ENCODE measurements at places on chromosomes 3 and 15. TPM values are rescaled to one million over a fixed set of nuclear protein-coding genes. Genes with fewer than 3 reads are reported as not detected.

DNA sequence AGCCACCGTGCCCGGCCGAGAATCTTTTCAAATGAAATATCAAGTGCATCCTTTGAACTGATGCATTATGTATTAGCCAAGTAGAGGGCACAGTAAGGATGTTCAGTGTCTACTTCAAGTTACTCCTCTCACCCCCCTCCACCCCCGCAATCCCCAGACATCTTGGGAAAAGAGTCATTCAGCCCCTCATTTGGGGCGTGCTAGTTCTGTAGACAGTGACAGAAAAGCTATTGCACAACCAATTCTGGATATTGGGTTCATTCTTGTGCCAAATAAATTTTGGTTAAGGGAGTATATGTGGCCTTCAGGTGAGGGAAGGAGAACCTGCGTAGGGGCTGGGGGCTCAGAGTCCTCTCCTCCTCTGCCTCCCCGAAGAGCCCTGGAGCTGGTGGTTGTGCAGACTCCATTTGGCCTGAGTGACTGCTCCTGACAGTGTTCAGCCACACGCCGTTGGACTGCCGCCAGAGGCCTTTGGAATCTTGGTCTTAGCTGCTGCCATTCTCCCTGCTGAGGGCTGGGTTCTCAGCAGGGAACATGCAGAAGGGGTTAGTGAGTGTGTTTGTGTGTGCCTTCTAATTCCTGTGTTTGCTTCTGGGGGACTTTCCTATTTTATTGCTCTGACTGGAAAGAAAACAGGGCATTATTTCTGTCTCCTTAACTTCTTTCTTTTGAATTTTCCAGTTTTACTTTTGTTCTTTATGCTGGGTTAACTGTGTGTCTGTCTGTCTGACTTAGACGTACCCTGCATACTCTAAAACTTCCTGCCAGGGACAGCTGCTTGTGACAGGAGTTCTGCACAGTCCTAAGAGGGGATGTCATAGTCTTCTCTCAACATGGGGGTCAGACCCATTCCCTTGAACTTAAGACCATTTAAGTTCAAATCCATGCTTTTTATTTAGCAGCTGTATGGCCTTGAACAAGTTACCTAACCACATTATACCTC lies 21.0 kb downstream of the RARB start:
- no peaks in the 10 kb centered on the region for H3K36me3 ChIP-seq
- no peak overlapping the region for H3K4me3 ChIP-seq
- H3K4me1 ChIP-seq: peaks cover 13% of the 10 kb centered on the region

GRCh38 chr3:191221638-191222037 lies 22.6 kb downstream of the OSTN start:
- H3K4me1 ChIP-seq: no peaks in the 10 kb centered on the region
- no peaks in the 10 kb centered on the region for H3K27me3 ChIP-seq
- H3K36me3 ChIP-seq: no peaks in the 10 kb centered on the region
- no peak overlapping the region for H3K27ac ChIP-seq

DNA sequence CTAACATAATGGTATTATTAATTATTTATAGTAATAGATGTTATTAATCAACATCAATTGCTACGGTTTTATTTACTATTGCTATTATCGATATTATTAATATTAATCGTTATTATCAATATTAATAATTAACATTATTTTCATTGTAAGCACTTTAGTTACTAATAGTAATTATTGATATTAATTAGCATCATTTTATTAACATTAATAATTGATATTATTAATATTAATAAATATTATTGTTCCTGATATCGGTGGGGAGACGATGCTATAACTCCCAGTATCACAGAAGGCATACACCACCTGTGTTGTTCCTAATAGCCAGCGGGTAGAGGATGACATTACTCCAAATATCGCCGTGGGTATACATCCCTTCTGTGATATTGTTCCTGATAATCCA lies 335.5 kb downstream of the MEX3B start:
- H3K4me1 ChIP-seq: no peaks in the 10 kb centered on the region
- H3K27me3 ChIP-seq: no peaks in the 10 kb centered on the region

GRCh38 chr15:68871507-68871906 lies 50.8 kb upstream of the ANP32A start:
- no peak overlapping the region for H3K27ac ChIP-seq
- H3K27me3 ChIP-seq: no peaks in the 10 kb centered on the region
- H3K4me1 ChIP-seq: no peaks in the 10 kb centered on the region

DNA sequence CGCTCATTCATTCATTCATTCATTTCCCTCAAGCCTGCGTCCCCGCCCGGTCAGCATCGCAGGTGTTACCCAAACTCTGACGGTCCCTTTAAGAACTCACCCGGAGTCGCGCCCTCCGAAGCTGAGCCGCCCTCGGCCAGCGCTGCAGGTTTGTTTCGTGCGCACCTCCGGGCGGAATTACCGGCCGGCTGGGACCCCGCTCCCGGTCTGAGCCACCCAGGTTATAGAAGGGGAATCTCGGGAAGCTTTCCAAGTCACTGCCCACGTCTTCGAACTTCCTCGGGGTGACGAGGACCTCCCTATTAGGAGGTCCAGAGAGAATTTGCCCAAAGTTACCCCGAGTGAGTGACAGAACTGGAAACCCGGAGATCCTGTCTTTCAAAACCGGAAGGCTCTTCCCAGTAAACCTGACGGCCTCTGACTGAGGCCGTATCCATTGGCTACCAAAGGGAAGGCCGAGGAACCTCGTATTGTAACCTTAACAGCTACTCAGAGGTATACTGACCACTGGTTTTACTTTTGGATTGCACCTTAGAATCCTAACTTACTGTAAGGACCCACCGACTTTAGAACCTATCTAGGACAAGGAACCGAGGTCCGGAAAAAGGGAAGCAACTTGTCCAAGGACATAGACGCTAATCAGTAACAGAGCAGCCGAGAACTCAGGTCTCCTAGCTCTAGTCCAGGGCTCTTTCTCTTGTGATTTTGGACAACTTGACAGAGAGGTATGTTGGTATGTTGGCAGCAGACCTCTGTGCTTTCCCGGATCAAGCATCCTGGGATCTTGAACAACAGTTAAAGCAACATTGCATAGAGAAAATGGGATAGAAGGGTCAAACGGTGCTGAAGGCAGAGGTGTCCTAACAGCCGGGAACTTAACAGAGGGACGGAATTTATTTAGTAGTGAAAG lies 788 bp upstream of the DLG1 start:
- H3K4me3 ChIP-seq: peak overlapping the region; percentile 88
- no peaks in the 10 kb centered on the region for H3K4me1 ChIP-seq

DNA sequence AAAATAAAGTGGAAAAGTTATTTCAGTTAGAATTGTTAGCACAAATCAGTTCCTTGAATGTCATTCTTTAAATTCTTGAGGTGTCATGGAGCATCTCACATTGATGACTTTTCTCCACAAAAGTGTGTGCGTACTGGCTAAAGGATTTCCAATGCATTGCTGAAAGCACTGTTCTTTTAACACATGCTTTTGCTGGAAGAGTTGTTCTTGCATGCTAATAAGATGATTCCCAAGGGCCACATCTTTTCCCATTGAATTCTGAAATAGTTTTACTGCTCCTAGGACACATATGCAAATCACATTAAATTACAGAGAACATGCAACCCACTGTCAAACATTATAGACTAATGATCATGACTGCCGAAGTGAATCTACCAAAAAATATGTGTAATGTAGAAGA lies 516.3 kb upstream of the CADM2 start:
- no peak overlapping the region for H3K27ac ChIP-seq
- H3K4me3 ChIP-seq: no peak overlapping the region
- H3K27me3 ChIP-seq: no peaks in the 10 kb centered on the region
- no peaks in the 10 kb centered on the region for H3K36me3 ChIP-seq
- H3K4me1 ChIP-seq: no peaks in the 10 kb centered on the region

- no peaks in the 10 kb centered on the region for H3K27me3 ChIP-seq
Observed at GRCh38 chr3:115469649-115470048, 153.7 kb upstream of the GAP43 start.

DNA sequence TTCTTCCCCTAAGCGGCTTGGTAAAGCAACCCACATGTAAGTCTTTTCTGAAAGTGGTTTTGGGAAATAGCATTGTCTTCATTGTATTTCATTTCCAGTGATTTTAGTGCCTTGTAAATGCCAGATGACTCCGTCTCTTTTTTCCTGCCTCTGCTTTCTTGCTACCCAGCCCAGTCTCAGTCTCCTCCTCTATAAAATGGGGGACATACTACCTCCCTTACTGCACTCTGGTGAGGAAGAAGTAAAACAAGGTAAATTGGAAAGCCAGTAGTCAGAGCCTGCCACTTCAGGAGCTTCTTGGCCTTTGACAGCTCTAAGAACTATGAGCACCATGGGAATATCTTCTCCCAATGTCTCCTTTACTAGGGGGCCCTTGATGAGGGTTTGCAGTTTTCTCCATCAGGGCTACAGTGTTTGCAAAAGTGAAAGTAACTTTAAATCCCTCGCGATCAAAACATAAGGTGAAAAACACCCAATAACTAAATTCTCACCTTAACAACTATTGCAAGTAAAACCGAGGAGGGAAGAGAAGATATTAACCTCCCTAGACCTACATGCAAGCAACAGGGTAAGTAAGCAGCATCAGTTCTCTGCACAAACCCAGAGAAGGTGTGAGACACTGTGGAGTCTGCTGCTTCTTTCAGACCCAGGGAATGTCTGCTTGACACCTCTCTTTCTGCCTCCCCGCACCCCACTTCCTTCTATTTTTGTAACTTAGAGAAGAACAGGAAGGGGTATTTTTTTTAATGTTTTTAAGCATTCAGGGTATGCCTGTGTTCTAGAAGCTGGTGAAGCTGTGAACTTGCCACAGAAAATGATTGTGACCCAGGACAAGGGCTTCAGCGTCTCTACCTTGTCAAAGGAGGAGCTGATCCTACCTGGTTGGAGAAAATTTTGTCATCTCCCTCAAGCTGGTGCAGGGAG lies 159.1 kb upstream of the EOMES start:
- no peaks in the 10 kb centered on the region for H3K36me3 ChIP-seq
- H3K27ac ChIP-seq: no peak overlapping the region

- H3K4me3 ChIP-seq: no peak overlapping the region
- peaks cover 2% of the 10 kb centered on the region for H3K4me1 ChIP-seq
- no peak for DNase-seq
- no peaks in the 10 kb centered on the region for H3K27me3 ChIP-seq
- no peak overlapping the region for H3K27ac ChIP-seq
- H3K36me3 ChIP-seq: no peaks in the 10 kb centered on the region
Observed at GRCh38 chr3:161393803-161394202, 22.5 kb upstream of the SPTSSB start.

GRCh38 chr15:81301815-81302399 lies 22.0 kb downstream of the STARD5 start:
- no peak overlapping the region for H3K4me3 ChIP-seq
- no peak for DNase-seq
- H3K27me3 ChIP-seq: no peaks in the 10 kb centered on the region
- no peaks in the 10 kb centered on the region for H3K4me1 ChIP-seq
- H3K27ac ChIP-seq: no peak overlapping the region

GRCh38 chr3:195238586-195239118 lies 32.3 kb downstream of the XXYLT1 start:
- no peaks in the 10 kb centered on the region for H3K27me3 ChIP-seq
- H3K27ac ChIP-seq: peak overlapping the region; percentile 84
- peak; percentile 70 for DNase-seq
- H3K36me3 ChIP-seq: no peaks in the 10 kb centered on the region

The GNB4 gene
- total RNA-seq: 31.0 TPM

The ARL14 gene
- 0.31 TPM for total RNA-seq

The RBMS3 gene
- 48.8 TPM for total RNA-seq

The RPL14 gene
- 1,497 TPM for total RNA-seq

The NOX5 gene
- 0.60 TPM for total RNA-seq

Measured in kidney (tissue), 22 donors.